ENCODE measurements at places on chromosomes 13 and 19. TPM values are rescaled to one million over a fixed set of nuclear protein-coding genes. Genes with fewer than 3 reads are reported as not detected.

DNA sequence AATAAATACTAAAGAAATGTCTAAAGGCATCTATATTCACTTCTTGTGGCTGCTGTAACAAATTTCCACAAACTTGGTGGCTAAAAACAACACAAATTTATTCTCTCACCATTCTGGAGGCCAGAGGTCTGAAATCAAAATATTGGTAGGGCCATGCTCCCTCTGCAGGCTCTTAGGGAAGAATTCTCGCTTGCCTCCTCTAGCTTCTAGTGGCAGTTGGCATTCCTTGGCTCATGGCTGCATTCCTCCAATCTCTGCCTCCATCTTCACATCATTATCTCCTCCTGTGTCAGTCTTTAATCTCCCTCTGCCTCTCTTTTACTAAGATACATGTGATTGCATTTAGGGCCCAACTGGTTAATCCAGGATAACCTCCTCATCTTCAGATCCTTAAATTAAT is 54.1 kb upstream of the RFXAP start:
- no peak for DNase-seq

GRCh38 chr19:13652810-13653590 is 111.3 kb upstream of the MRI1 start:
- DNase-seq, result no peak

DNA sequence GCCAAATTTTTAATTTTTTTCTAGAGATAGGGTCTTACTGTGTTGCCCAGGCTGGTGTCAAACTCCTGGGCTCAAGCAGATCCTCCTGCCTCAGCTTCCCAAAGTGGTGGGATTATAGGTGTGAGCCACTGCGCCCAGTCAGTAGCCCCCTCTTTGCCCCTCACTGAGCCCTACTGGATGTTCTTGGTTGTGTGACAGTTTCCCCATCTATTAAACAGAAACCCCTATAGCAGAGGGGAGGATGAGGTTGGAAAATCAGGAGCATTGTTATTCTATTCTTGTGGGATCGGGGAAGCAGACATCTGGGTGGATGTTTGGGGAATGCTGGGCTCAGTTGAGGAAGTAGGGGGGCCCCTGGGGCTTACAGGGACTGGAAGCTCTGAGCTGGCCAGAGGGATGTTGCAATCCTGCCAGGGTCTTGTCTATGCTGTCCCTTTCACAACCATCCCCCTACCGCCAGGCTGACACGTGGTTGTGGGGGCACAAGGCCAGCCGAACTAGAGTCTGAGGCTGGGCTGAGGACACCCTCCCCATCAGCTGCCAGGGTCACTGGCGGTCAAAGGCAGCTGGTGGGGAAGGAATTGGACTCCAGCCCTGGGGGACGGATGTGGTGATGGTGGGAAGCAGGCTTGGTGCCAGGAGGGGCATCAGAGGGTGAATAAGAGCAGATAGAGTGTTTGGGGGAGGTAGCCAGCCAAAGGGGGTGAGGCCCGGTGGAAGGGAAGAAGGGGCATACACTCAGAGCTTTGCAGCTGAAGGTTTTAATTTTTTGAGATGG is 10.9 kb downstream of the APOC1 start:
- peak; percentile 74 for DNase-seq

DNA sequence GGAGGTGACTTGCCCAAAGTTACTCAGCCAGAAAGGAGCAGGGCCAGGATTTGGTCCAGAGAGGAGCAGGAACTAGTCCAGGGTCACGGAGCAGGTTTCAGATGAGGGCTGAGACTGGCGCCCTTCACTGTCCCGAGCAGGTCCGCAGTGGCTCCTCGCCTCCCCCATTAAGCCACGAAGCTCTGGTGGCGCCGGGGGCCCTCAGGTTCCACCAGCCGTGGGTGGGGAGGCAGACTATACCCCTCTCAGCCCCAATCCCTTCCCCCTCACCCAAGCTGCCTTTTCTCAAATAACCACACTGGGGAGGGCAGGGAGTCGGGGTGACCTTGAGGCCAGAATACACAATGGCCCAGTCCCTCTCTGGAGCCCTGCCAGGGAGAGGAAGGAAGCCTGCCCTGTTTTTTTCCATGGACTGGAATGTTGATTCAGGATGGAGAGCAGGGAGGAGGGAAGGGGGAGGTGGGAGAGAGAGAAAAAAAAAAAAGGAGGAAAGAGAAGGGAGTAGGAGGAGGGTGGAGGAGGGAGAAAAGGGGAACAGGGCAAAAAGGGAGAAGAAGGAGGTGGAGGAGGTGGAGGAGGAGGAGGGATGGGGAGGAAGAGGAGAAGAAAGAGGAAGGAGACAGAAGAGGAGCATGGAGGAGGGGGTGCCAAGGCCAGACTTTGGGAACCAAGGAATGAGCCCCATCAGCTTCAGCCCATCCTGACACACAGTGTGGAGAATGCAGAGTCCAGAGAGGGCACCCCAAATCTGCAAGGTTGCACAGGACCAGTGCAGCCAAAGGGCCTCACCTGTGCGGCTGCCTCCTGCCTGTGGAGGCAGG is 19.7 kb downstream of the CEACAM16 start:
- peak; percentile 81 for DNase-seq

GRCh38 chr13:29861694-29862110 is 11.3 kb upstream of the UBL3 start:
- DNase-seq, result no peak

DNA sequence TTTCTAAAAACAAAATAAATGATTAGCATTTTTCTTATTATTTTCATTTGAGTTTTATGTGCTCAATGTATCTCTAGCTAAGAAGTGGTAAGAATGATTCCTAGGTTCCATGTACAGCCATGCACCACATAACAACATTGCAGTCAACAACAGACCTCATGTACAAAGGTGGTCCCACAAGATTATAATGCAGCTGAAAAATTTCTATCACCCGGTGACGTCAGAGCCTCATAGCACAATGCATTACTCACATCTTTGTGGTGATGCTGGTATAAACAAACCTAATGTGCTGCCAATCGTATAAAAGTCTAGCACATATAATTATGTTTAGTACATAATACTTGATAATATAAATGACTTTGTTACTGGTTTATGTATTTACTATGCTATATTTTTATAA is 120.5 kb downstream of the SLC7A1 start:
- no peak for DNase-seq

DNA sequence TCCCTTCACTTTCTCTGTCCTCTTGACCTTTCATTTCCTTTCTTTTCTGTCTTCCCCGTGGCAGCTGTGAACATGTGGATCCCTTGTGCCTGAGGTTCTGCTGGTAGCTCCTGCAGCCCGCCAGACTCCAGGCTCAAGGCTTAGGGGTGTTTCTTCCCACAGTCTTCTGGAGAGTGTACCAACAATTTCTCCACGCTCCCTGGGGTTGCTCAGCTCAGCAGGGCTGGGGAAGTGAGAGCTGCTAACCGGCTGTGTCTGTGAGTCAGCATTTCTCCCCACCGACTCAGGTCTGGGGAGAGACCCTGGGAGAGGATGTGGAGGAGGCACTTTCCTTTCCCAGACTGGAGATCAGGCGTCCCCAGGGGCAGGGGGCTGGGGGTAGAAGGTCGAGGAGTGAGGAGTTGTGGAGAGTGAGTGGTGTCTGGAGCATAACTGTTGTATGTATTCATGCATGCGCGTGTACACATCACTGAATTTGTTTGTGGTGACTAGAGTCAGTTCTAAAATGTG is 193.6 kb downstream of the KCNRG start:
- DNase-seq, result peak; percentile 21

GRCh38 chr19:49872245-49873128 is 4.7 kb downstream of the AKT1S1 start:
- no peak for DNase-seq

- DNase-seq, result no peak
Observed at GRCh38 chr13:71829547-71829946, 37.5 kb downstream of the DACH1 start.

Gene SDHAF1
- 53.7 TPM for total RNA-seq

GRCh38 chr19:9132422-9132821 is 5.7 kb upstream of the OR7G3 start:
- DNase-seq, result no peak

DNA sequence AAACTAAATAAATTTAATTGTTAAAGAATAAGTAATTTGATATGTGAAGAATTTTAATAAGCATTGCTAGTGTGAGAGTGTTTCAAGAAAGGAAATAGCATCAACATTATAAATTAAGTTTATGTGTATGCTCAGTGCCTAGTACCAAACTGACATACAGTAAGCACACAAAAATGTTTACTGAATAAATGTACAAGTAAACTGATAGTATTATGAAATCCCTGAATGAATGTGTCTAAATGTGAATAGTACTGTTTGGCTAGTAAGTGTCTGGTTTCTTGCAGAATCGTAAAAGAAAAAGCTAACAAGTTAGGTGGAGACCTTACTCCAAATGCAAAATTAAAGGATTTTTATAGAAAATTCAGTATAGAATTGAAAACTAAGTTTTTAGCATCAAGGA is 233.6 kb downstream of the PCDH9 start:
- no peak for DNase-seq

- DNase-seq, result no peak
Observed at GRCh38 chr19:18271433-18271841, 2.8 kb downstream of the IQCN start.

DNA sequence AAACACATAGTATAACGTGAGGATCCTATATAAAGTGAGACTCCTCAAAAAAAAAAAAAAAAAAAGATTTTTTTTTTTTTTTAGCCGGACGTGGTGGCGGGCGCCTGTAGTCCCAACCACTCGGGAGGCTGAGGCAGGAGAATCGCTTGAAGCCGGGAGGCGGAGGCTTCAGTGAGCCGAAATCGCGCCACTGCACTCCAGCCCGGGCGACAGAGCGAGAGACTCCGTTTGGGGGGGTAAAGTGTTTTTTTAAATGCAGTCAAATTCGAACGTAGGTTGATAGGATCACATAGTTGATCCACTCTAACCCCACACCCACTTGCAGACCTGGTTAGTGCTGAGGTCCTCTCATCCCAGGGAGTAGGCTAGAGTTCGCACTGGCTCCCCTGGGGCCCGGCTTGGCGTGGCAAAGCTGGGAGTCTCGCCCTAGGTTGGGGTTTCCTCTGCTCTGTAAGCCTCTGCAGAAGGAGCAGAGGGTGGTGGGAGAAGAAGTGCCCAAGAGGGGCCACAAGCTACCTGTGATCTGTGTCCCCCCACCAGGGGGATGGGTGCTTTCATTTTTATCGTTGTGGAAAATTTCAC is 6.5 kb downstream of the RNF225 start:
- DNase-seq, result no peak

DNA sequence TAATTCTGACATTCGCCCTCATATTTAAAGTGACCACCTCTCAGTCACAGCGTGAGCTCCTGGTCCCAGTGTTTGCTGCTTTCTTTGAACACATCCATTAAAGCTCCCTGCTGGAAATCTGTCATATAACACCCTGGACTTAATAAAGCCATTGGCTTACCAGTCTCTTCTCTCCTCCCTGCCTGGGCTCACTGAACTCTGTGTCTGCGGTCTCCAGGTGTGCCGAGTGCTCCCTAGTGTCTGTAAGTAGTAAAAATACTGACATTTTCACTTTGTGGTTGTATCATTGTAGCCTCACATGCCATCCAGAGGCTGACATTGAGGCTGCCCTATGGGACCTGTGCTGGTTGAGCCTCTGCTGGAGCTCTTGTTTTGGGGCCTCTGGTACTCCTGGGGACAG is 2.6 kb upstream of the PSG11 start:
- DNase-seq, result no peak

DNA sequence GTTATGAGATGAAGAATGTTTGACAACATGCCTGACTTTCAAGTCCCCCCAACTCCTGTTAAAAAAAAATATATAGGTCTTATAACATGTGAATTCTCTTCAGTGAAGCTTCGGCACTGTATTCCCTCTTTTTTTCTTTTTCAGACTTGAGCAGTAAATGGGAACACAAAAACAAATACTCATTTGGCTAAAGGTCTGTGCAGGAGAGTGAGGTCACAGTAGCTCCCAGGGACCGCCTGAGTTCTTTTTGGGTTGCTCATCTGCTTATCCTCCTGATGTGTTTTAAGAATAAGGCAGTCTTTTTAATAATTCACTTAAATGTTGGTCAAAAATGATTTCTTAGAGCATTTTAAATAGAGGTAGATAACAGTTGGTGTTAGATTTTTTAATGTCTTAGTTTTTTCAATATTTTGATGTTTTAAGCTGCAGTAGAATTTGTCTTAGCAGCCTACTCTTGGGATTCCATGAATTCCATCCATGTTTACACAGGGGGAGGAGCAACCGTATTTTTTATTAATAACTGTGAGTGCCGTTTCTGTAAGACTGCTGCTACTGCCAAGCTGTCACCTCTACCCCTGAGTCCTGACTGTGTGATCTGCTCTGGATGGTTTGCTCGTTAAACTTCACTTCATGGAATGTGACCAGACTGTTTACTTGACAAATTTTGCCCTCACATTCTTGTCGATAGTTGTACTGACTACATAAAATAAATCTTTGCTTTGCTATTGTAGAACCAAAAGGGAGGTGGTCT is 14.9 kb downstream of the HNRNPM start:
- no peak for DNase-seq

- no peak for DNase-seq
Observed at GRCh38 chr13:27463500-27463899, 13.1 kb upstream of the MTIF3 start.
